ENCODE measurements at places on chromosomes 2 and 18.

DNA sequence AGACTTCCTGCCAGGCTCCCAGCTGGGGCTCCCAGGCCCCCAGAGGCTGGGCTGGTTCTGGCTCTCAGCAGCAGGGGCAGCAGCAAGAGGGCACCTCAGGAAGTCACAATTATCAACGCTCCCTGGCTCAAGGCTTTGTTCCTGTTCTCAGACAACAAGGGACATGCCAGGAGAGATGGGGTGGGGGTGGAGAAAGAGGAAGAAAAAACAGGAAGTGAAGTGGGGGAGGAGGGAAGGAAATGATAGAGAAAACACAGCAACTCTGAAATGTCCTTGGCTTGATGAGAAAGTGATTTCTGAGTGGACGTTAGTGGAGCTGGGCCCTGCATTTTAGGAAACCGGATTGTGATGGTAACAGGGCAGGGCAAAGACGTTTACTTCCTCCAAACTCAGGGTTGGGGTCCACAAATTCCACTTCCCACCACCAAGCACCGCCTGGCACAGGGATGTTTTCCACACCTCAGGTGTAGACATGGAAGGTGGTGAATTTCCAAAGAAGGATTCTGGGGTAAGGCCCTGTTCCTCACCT, 40.4 kb downstream of the CYRIA start:
- DNase-seq: no peak

DNA sequence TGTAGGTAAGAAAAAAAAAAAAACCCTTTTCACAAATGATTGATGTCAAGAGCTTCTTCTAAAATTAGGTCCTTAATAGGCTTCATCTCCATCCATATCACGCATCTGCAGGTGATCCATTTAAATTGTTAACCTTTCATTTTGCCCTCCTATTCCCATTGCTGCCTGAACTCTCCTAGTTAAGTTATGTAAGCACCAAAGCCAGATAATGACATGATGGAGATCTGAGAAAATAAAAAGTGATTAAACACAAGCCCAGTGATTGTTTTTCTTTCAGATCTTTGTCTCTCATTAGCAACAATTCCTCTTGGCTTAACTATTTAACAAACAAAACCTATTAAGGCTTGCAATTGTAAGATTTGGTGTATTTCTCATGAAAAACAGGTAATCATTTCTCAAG, 20.0 kb downstream of the LANCL1 start:
- DNase-seq: no peak

DNA sequence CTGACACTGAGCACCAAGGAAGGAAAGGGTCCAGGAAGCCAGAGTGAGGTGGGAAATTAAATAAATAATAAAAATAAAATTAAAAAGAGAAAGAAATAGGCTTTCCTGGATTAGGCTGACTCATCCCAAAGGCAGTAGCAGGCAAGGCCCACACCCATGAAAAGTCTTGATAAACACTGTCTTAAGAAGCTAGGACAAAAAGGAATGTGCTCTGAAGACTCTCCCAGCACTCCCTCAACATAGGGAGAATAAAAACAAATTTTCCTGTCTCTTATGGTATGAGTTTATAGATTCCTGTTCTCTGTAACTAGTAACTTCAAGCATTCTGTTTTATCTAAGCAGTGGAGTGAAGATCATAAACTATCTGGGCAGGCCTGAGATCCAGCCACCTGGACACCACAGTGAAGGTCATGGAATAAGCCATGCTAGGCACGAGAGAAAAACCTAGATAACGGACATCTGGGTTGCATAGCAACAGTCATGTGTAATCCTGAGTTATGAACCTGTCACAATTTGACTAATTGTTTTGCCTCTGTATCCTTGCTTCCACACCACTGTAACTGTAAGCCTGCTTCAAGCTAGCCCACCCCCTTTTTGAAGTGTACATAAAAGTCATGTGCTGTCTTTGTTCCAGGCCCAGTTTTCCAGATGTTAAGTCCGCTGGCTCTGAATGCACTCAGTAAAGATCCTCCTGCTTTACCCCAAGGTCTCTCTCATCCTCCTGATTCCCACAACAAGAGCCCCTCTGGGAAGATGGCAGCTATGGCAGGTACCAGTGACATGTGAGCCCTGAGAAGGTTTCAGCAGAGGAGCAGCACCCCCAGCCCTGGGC, 107.8 kb downstream of the NDUFA10 start:
- no peak for DNase-seq

- peak; percentile 96 for DNase-seq
These were observed at the start of gene FBXO11 for GRCh38 chr2:47906157-47907038. TSS of gene FBXO11 (minus strand) at chr2:47906498. CDS start at chr2:47905720, 778 bp downstream.

DNA sequence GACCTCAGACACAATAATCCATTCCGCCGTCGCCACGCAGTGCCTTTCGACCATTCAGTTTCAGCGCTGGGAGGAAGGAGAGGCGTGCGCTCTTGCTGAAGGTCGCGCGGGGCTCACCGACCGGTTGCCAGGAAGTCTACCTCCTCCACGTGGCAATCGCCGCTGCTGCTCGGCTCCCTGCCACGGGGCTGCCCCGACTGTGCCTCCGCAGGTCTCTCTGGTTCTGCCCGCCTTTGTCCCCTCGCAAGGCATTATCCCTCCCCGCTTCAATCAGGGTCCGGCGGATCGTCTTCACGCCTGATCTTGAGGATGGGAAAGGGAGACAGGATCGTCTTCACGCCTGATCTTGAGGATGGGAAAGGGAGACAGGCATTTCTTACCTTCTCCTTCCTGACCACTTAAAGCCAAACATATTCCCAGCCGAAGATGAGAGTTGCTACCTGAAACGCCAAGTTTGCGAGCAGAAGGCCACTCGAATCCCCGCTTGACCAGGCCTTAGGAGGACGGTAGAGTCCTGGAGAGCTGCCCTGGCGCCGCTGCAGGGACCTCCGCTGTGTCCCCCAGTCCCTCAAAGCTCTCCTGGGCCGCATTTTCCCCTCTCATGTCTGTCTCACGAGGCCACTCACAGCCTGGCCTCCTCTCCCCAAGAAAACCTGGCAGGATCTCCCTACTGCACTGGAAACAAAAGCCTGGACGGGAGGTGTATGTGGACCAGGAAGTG, 4.3 kb upstream of the GPR45 start:
- DNase-seq: no peak

GRCh38 chr18:36255072-36255698, 42.3 kb upstream of the FHOD3 start:
- no peak for DNase-seq

DNA sequence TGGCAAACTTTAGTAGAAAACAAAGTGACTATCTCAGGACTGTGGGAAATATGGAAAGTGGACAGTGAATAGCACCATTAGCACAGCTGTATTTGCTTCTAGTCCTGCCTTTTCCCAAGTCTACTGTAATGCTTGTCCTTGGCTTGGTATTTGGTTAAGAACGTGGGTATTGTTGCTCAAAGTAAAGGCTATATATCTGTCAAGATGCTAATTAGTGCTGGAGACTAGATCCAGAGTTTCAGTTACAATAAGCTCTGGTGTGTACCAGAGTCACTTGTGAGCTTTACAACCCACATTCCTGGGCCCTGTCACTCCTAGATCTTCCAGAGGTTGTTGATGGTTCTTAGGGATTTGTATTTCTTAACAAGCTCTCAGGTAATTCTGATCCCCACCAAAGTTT, 313.6 kb downstream of the SLC8A1 start:
- no peak for DNase-seq

GRCh38 chr2:135637456-135638087, 104.1 kb upstream of the UBXN4 start:
- no peak for DNase-seq

- no peak for DNase-seq
These were observed 4.0 kb upstream of the RNF152 start for GRCh38 chr18:61896757-61897156.

- no peak for DNase-seq
These were observed 15.1 kb downstream of the ADNP2 start for GRCh38 chr18:80124131-80124530.

- no peak for DNase-seq
These were observed 23.3 kb upstream of the SIX3 start for GRCh38 chr2:44918095-44918775.

- peak; percentile 65 for DNase-seq
These were observed 810 bp upstream of the RBFA start for GRCh38 chr18:80033181-80034067.

DNA sequence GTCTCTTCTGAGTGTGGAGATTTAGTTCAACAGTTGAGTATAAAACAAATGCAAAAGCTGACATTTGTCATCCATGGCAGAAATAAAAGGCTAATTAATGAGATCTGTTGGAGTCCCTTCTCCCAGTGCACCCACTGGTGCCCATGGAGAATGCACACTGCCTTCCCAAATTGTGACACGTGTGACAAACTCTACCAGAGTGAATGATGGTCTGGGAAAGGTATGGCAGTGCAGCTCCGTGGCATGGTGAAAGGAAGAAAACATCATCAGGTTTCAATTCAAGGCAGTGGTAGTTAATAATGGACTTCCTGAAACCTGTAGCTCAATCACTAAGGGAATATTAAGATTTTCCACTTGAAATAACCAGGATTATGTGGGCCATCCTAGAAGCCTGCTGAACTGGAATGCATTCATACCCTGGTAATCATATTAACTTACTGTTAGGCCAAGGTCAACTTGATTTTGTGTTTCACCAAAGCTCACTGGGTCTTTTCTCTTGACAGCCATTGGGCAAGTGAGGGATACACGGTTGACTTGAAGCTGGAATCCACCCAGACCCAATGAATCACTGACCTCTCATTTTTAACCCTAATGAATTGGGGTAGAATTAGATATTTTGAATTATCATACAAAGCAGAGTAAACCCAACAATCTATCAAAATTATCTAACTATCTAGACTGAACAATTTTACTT, 167.6 kb downstream of the AFF3 start:
- DNase-seq: no peak

- DNase-seq: no peak
These were observed 190.4 kb downstream of the MC4R start for GRCh38 chr18:60182223-60182622.
